A549 (cell line): ENCODE measurements at places on chromosomes 6 and 20. TPM values are rescaled to one million over a fixed set of nuclear protein-coding genes. Genes with fewer than 3 reads are reported as not detected.
A peak's percentile ranks its signal among the peaks of the same experiment; 100 is the strongest.

- no peak for DNase-seq
These were observed 226.2 kb downstream of the DHX35 start for GRCh38 chr20:39188266-39188765.

DNA sequence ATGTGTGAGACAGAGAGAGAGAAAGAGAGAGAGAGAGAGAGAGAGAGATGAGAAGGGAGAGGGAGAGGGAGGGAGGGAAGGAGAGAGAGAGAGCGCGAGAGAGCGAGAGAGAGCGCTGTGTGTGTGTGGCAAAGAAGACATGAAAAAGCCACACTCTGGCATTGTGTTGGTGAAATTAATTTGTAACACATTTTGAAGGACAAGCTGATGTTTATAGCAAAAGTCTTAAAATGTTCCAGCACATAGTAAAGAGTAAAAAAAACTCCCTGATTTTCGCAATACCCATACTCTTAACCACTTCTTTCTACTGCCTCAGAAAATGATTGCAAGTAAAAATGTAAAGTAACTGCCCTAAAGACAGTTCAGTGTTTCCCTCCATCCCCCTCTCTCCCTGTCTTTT, 56.7 kb downstream of the SLC22A1 start:
- no peak for DNase-seq

DNA sequence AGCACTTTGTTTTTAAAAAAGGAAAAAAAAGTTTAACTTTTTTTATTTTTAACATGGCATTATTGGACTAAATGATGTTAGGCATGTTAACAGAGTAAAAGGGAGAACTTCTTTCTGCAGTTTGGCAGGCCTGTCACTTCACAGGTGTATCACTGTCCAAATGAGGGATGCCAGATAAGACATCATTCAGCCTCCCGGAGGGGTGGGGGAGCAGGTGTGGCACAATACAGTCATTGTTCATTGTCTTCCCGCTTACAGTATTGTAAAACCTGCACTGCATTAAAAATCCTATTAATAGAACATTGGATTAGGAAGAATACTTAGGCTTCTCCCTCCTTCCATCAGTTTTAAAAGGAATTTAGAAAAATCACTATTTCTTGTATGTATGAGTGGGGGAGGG, 80.7 kb downstream of the CARMIL1 start:
- no peak for DNase-seq

DNA sequence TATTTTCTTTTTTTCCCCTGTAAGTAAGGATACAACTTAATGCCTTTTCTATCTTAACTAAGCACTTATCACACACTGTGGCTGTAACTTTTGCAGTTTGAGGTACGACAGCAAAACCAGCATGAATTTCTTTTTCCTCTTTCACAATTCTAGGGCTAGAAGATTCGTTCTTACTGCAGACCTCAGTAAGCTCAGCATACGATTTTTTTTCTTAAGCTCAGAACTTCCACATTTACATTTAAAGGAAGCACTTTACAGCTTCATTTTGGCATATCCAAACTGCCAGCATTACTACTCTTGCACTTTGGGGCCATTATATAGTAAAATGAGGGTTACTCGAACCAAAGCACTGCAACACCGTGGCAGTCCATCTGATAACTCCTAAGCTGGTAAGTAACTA, 889 bp upstream of the CHMP4B start:
- DNase-seq = no peak

DNA sequence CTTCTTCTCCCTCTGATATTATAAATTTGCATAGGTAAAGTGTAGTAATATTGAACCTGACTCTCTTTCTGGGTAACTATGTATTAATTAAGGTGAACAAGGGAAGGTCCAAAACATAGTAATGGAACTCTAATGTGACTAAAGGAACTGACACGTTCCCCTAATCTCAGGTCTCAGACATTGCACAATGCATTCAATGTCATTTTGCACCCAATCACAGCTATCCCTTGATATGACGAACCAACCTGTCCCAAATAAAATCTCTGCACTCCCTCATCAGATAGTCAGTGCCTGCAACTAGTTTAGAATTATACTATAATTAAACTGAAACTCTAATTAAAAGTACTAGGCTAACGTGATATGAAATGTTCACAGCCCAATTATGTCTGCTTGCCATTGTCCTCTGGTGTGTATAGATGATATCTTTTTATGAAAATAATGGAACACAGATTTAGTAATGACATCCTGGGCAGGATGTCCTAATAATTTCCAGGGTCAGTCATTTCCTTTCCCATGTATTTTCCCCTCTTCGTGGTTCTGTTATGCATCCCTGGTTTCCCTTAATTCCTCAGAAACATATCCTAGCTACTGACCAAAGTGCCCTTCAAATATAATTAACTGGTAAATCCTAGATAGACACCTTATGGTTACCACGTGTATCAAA, 36.8 kb downstream of the PTPRK start:
- no peak for DNase-seq

- peak; percentile 19 for DNase-seq
These were observed 107.3 kb downstream of the GMPR start for GRCh38 chr6:16345449-16346330.

DNA sequence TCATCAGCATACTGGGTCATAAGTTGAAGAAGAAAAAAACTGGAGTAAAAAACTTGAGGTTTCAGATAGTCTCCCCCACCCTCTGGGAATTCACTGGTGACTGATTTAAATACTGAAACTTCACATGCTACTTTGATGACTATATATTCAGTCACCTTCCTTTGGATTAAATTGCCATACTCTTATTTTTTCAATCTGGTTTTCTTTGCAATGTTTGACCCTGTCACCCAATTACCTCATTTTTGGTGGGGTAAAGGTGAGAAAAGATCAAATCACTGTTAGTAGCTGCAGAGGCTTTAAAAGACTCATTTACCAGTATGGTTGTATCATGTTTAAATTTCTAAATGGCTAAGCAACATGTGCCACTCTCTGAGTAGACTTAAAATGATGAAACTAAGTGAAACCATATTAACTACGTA, 862.7 kb upstream of the FLRT3 start:
- DNase-seq = no peak

GRCh38 chr20:57092900-57093530, 173.4 kb downstream of the BMP7 start:
- DNase-seq = no peak

GRCh38 chr6:135990855-135991464, 139.5 kb downstream of the PDE7B start:
- DNase-seq = no peak

DNA sequence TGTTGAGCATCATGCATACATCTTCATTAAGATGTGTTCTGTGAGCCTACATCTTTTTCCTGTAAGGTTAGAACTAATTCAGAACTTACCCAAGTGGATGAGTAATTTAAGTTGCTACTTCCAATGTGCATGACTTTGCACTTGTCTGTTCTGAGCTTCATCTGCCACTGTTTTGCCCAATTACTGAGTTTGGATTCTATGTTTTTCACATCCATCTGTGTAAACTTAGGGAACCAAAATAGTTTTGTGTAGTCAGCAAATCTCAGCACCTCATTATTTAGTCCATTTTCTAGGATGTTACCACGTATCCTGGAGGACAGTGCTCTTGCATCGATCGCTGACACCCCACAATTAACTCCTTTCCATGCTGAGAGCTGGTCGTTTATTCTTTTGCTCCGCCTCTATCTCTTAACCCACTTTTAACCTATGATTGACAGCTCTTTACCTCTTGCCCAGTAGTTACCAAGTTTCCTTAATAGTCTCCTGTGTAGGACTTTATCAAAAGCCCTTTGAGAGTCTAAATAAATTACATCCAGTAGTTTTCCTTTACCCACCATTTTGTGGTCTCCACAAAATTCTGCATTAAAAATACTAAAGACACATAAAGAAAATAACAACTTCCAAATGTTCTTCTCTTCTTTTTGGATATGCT, 44.2 kb upstream of the CITED2 start:
- no peak for DNase-seq

- DNase-seq = no peak
These were observed 54.0 kb upstream of the RAB32 start for GRCh38 chr6:146489468-146490151.

- DNase-seq = no peak
These were observed 96.5 kb downstream of the ADGRG6 start for GRCh38 chr6:142398353-142398752.

DNA sequence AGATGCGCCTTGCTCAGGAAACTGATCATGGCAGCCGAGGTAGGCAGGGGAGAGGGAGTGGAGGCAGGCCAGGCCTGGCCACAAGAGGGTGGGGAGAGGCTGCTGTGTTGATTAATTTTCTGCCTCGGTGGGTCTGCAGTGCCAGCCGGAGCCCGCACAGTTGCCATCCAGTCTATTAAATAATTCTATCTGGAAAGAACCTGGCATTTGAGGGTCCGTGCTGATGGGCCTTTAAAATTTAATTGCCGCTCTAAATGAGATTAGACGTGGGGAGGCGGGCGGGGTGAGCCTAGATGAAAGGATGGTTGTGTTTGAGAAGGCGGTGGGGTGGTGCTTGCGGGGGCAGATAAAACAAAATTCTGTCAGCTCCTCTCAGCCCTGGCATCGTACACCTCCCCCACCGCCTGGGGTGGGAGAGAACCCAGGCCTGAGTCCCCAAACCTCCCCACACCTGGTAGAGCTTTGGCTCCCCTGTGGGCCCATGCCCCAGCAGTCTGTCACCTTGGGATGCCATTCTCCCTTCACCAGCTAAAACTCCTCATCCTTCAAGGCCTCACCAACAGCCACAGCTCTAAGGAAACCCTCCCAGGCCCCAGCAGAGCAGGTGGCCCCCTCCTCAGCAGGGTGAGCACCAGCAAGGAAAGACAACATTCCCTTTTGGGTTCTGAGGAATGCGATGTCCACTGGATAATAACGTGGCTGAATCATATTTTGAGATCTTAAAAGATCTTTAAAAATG, 167.3 kb downstream of the GRM4 start:
- DNase-seq = no peak

DNA sequence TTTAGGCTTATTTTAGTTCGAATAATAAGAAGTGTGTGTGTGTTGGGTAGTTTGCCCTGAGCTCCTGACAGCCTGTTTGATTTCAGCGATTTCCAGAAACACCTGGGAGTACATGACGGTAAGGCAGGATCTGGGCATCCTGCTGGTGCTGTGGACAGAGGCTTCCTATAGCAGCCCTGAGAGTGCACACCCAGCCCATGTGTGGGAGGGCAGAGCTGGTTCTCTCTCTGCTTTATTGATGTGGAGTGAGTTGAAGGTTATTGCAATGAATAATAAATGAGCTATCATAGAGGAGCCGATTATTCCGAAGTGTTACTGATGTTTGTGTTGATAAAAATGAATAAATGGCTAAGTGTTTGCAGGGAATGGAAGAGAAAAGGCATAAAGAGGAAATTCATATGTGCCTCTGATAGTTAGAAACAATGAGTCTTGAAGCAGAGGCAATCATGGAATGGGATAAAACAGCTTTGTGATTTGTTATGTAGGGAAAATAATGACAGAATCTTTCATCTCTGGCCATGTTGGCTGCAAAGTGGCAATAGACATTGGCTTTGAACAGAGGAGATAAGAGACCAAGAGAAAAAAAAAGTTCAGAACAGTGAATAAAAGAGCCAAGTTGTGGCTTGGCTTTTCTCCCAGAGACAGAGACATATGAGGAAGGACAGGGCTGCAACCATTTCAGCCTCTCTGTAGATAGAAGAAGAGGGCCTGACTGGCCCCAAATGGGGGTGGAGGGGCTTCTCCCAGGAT, 166.2 kb upstream of the CHD6 start:
- DNase-seq = no peak

DNA sequence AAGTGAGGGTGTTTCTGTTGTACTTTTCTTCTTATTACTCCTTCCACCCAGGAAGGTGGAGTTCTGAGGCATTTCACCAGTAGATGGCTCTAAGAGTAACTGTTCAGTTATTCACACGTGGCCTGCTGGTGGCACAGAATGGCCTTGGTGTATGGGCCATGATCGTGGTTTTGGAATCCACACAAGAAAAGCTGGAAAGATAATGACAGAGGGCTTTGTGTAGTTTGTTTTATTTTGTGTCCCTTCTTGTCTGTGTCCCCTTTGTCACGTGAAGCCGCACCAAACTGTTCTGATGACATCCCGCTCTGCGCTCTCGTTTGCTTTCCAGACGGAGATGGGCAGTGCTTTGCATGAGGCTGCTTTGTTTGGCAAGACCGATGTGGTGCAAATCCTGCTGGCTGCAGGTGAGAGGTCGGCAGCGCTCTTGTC, 93.4 kb downstream of the ANKS1A start:
- DNase-seq = peak; percentile 29

DNA sequence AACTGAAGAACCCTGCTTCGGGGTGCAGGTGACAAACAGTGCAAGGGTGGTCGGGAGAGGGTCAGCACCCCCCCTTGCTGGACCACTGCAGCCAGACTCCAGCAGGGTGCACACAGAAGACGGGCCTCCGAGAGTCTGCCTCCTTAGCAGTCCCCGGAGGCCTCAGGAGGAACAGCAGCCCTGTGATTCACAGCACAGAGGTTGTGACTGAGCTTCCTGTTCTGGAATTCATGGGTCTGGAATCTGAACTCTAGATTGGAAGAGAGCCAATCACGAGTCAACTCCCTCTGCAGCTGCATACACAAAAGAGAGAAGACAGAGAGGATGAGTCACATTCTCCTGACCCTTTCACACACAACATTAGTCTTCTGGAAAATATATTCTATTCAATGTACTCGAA, 249.0 kb upstream of the OPRM1 start:
- DNase-seq = peak; percentile 2

GRCh38 chr6:124482071-124482491, 480.2 kb upstream of the RNF217 start:
- no peak for DNase-seq

DNA sequence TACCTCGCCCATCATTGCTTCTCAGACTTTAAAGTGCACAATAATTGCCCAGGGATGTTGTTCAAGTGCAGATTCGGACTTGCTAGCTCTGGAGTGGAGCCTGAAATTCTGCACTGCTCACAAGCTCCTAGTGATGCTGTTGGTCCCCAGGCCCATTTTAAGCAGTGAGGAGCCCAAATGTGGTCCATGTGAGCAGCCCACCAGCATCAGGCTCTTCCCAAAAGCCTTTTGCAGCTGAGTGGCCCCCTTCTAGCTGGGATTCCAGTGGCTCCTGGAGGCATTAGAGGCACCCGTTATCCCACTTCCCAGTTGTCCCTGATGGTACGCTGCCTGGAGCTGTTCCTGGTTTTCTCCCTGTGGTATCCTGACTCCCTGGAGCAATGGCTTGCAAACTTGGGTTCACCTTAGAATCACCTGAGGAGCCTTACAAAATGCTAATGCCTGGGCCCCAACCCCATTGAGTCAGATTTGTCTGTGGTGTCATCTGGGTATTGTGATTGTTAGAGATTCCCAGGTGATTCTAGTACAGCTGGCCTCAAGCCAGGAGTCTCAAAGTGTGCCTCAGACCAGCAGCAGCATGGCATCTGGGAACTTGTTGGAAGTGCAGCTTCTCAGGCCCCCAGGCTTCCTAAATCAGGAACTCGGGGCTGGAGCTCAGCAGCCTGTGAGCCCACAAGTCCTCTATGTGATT, 186.9 kb upstream of the SLC24A3 start:
- no peak for DNase-seq

DNA sequence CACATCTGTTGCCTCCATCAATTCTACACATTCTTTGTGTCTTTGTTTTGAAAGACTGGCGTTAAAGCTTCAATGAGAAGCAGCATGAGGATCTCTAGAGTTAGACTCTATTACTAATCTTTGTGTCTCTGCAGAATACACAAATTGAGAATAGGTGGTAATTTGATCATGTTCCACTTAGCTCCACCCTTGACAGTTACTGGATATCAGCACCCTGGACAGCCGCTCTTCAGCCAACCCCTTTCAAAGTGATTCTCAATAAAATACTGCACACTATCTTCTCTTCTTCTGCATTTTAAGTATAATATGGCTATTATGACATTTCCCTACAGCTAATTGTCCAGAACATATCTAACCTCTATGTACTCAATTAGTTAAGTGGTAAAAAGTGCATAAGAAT, 54.3 kb upstream of the CNR1 start:
- DNase-seq = no peak

Gene PI16
- polyA plus RNA-seq = not detected in 3 replicates

Gene HRH3
- polyA plus RNA-seq = not detected in 3 replicates

Gene CRISP2
- polyA plus RNA-seq = not detected in 3 replicates
